Upper lobe of left lung (tissue), 6 donors: ENCODE measurements at places on chromosomes 2 and 18. TPM values are rescaled to one million over a fixed set of nuclear protein-coding genes. Genes with fewer than 3 reads are reported as not detected.
A peak's percentile ranks its signal among the peaks of the same experiment; 100 is the strongest.

DNA sequence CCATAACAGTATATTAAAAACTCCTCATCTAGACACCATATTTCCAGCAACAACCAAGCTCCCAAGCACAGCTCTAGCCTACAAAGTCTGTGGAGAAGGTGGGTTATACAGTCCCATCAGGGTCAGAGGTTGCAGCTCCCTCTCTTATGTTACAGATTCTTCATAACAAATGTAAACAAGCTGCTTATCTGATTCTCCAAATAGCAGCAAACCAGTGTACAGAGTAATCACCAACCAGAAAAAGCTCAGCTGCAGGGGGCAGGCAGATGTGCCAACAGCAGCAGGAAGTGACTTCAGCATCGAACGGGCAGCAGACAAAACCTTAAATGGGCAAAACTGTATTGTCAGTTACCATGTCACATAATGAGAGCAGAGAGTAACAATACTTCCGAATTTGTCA is 52.9 kb upstream of the NABP1 start:
- DNase-seq: peak; percentile 58

DNA sequence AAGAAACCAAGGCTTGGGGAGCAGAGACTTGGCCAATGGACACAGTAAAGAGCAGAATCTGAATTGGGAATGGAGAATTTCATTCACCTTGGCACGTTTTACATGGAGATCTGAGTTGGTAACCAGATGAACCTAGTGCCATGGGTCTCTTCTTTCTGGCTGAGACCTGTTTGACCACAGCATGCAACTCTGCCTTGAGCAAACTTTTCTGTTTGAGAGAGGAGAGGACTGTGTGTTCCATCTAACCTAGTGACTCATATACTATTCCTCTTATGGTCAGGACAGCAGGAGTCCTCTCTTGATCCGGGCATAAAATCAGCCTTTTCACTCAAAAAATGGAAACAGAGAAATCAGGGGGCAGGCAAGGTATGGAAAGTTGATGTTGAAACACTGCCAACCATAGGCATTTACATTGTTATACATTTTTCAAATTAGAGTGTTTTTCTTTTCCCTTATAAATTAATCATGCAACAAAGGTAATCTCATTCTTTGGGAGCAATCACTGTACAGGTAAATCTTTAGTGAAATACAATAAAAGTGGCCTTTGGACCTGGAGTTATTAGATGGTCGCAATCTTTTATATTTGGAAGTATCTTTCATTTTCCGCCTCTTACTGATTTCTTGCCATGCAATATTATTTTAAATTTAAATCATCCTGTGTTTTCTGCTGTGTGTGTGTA is 86.7 kb downstream of the NRP2 start:
- DNase-seq: no peak

- no peak for DNase-seq
These were observed 8.4 kb downstream of the SP5 start for GRCh38 chr2:170723446-170723958.

DNA sequence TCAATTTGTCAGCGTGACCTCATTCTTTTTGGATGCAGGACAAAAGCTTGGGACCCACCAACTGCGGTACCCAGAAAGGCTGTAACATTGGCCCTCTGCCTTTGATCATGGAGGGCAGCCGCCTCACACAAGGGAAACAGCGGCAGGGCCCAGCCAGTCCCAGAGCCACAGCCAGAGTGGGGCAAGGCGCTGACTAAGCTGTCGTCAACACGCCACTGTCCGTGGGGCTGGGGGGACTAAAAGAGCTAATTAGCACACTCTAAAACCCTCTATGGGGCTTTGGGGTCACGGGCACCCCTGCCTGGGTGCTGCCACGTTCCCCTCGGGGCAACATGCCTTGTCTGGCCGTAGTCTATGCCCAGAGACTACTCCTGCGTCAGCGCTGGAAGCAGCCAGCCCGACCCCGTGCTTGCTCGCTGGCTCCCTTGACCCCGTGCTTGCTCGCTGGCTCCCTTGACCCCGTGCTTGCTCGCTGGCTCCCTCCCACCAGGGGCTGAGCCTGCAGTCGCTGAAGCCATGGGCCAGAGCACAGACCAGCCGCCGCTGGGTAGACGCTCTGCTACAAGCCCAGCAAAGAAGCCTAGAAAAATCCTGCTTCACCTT is 598.4 kb downstream of the MBD2 start:
- DNase-seq: no peak

GRCh38 chr18:69402533-69402989 is 1.9 kb downstream of the DOK6 start:
- no peak for DNase-seq

DNA sequence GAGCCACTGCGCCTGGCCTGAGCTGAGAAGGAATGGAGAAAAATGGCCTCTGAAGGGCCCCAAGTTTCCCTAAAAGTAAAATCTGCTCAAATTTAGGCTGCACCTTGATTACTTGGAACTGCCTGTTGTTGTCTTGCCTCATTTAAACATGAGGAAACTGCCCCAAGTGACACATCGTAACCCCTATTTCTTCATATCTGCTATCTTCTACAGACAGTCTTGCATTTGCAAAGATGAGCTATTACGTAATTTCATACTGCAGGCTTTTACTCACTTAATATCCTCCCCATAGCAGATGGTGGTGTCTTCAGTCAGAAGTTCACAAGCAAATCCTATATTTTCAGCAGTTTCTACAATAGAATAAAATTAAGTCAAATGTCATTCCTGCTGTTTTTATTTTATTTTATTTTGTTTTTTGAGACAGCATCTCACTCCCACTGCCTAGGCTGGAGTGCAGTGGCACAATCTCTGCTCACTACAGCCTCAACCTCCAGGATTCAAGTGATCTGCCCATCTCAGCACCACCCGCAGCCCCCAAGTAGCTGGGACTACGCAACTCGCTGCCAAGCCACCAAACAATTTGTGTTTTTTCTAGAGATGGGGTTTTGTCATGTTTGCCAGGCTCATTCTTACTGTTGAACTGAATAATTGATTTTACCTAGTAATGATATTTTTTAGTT is 45.3 kb upstream of the NARS1 start:
- no peak for DNase-seq

- DNase-seq: no peak
These were observed 1.5 kb upstream of the RRM2 start for GRCh38 chr2:10120877-10121574.

- DNase-seq: no peak
These were observed 153.0 kb upstream of the CAPN13 start for GRCh38 chr2:30960213-30960612.

FBXO41 gene
- total RNA-seq: 3.1 TPM

MERTK gene
- total RNA-seq: 22.0 TPM

C2orf80 gene
- total RNA-seq: not detected

CFAP221 gene
- 59.7 TPM for total RNA-seq

SERPINB10 gene
- total RNA-seq: not detected
